Right lobe of liver (tissue), 6 donors: ENCODE measurements at places on chromosomes 5 and 9.

- no peak for DNase-seq
Observed at GRCh38 chr9:69452110-69452782, 127.2 kb downstream of the ENTREP1 start.

DNA sequence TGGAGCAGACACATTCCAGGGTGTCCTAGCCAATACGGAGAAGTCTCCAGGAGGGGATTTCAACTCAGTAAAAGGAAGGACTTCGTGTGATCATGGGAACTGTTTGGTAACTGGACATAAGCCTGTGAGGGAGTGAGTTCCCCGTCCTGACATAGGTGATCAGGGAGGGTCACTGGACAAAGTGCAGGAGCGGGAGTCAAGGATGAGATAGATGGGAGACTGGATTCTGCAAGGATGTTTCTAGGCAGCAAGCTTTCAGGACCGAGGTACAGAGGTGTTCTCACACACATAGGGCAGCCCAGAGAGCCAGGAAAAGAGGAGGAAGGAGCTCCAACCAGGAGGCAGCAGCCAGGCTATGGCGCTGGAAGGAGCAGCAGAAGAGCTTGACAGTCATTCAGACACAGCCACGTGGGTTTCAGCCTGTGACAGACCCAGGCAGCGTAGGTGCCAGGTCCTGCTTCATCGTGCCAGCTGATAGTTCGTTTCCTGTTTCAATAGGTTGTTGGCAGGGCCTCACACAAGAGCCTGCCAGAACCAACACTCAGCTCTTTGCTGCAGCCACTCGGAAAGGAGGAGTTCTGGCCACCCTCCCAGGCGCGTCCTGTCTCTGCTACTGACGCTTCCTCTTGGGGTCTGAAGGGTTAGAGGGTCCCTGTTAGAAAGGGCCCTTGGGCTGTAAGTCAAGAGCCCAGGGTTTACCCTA is 84.1 kb downstream of the AMBP start:
- DNase-seq, result peak; percentile 93

GRCh38 chr5:52837591-52838001 is 49.9 kb downstream of the ITGA1 start:
- DNase-seq, result no peak

GRCh38 chr5:160655717-160656116 is 196.3 kb downstream of the ATP10B start:
- no peak for DNase-seq

DNA sequence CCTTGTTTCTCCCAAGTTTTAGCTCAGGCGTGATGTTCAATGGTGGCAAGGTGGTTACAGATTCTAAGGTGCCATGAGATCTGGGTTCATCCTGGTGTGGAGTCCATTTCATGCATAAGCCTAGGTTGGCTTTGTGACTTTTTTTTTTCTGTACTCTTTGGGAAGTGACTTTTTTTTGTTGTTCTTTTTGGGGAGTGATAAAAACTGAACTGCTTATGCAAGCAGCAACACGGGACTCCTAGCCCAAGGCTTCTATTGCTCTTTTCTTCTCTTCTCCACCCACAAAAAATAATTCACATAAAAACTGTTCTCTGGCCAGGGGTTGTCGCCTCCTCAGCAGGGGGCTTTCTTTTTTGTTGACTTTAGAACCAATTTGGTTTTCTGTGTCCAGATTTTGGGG is 15.4 kb downstream of the STC2 start:
- no peak for DNase-seq

- DNase-seq, result no peak
Observed at GRCh38 chr5:53323943-53324642, 156.3 kb upstream of the FST start.

DNA sequence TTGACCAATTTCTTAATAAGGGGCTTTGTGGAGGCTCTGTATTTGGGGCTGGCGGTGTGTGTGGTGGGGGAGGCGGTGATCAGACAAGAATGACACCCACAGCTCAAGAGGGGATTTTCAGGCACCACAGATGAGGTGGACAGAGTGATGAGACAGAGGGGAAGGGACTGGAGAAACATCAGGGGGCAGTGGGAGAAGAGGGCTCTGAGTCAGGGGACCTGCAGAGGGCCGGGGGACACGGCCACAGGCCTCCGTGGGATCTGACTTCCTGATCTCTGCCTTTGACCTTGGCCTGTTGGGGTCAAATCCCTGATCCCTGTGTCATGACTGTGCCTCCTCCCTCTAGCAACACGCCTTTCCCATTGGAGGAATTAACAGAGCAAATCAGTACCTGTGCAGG is 197.7 kb downstream of the C9orf50 start:
- DNase-seq, result no peak

GRCh38 chr9:71431931-71432330 is 310.5 kb upstream of the TRPM3 start:
- no peak for DNase-seq

DNA sequence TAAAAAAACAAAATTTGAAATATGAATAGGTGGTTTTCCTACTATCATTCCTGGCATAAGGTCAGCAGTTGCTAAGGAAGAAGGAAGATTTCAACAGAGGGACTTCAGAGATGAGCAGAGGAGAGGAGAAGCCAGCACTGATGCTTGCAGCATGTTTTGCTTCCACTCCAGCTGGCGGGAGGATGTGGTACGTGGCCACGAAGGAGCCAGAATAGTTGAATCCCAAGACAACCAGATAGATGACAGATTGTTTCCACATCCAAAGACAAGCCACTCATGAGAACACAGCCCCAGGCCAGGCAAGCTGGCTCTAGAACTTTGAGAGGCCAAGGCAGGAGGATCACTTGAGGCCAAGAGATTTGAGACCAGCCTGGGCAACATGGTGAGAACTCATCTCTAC is 15.1 kb downstream of the TIMD4 start:
- DNase-seq, result no peak

DNA sequence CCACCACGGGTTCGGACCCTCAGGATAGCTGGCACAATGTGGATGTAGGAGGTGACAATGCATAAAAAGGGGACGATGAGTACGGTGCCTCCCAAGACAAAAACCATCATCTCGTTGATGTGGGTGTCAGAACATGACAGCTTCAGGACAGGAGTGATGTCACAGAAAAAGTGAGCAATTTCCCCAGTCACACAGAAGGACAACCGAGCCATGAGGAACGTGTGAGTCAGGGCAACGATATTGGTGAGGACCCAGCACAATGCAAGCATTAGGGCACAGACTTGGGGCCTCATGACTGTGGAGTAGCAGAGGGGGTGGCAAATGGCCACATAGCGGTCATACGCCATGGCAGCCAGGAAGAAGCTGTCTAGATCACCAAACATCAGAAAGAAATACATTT is 491 bp downstream of the OR1N1 start:
- no peak for DNase-seq

GRCh38 chr5:39262981-39263380 is 43.6 kb upstream of the FYB1 start:
- no peak for DNase-seq

DNA sequence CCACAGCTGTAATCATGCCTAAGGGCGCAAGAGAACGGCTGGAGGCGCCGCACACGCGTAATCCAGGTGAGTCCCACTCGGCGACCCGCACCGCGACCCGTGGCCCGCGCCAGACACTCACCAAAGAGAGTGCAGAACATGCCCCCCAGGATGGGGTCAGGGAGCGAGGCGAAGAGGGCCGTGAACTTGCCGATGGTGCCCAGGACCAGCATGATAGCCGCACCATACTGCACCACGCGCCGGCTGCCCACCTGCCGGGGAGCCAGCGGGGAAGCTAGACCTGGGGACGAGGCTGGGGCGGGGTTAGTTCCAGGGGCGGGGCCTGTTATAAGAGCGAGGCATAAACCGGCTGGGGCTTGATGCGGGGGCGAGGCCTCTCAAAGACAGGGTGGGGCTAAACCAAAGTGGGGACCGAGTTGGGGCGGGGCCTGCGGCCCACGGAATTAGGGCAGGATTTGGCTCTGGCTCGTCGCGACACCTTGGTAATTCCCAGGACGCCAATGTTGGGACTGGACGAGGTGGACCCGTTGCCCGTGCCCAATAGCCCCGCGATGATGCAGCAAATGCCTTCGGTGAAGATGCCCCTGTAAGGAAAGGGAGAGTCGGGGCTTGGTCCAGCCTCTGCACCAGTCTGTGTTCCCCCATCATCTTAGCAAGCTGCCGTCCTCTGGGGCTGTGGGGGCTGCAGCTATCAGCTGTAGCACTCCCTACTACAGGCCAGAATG is 4.8 kb downstream of the SLC23A1 start:
- peak; percentile 47 for DNase-seq

- DNase-seq, result no peak
Observed at GRCh38 chr5:135955525-135955924, 742 bp upstream of the LECT2 start.

DNA sequence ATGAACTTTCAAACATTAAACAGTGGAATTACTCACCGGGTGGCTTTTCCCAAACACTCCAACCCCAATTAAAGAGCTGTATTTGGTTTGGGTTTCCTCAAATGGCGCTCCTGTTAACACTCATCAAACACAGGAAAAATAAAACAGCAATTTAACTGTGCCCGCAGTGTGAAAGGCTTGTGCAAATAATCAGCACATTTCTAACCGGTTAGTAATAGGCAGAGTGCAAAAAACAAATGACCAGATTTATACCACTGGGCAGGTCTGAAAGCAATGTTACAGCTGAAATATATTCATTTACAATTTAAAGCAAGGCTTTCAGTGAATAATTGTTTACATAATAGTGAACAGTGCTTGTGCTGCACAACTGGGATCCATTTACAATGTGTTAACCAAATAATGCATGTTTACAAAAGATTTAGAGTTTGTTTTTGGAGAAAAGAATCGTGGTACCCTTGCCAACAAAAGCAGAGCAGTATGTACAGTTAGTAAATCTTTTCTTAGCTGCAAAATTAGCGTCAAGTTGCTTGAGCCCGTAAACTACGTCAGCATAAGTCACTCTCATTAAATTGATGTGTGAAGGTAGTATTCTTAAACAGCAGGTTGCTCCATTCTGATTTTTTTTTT is 662.9 kb upstream of the ZNF608 start:
- no peak for DNase-seq

GRCh38 chr9:135790850-135791249 is 88.9 kb downstream of the KCNT1 start:
- DNase-seq, result no peak

- no peak for DNase-seq
Observed at GRCh38 chr5:149221326-149221725, 50.3 kb upstream of the AFAP1L1 start.

DNA sequence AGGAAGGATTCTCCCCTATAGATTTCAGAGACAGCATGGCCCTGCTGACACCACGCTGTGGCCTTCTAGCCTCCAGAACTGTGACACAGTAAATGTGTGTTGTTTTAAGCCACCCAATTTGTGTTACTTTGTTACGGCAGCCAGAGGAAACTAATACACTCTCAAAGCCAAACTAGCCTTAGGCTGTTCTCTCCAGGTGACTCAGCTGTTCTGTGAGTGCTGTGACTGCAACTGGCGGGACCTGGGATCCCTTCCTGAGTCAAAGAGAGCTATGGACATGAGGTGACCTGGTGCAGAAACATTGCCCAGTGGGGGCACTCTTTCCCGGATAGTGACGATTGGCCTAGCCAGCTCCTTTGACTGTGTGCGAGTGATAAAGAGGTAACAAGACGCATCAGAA is 14.0 kb upstream of the MLANA start:
- no peak for DNase-seq

- DNase-seq, result no peak
Observed at GRCh38 chr9:118222375-118222774, 518.2 kb downstream of the TLR4 start.

- peak; percentile 79 for DNase-seq
Observed at GRCh38 chr5:61638476-61638875, 306.4 kb downstream of the ZSWIM6 start.

- DNase-seq, result no peak
Observed at GRCh38 chr9:18907927-18908625, 124.9 kb downstream of the SAXO1 start.

GRCh38 chr5:151084363-151084762 is 3.5 kb upstream of the TNIP1 start:
- DNase-seq, result no peak

GRCh38 chr5:65172486-65173129 is 309.1 kb downstream of the ADAMTS6 start:
- DNase-seq, result no peak

DNA sequence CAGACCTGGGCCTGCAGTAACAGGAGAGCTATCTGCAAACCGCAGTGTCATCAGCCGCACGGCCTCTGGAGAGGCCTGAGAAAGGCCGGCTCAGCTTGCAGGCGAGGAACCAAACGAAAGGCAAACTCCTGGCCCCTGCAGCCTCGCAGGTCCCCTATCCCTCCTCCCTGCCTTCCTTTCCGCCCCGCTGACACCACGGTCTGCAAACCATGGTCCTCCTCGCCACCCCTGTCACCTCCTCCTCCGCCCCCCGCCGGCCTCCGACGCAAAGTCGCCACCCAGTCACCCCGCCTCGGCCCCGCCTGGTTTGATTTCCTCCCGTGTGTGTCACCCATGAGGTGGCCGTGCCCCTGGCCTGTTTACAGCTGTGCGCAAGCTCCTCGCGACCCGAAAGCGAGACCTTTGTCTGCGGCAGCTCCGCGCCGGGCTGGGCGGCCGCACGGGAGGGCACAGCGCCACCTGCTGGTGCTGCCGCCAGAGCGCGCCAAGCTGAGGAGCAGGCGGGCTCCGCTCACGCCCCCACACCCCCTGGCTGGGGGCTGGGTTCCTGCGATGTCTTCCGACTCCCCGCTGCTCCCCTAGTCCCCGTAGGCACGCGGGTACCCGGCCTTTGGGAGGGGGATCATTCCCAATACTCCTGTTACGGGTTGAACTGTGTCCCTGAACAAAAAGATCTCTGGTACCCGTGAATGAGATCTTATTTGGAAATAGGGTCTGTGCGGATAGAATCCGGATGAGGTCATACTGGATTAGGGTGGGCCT is 19.4 kb downstream of the GBGT1 start:
- peak; percentile 72 for DNase-seq

- no peak for DNase-seq
Observed at GRCh38 chr9:114081441-114082016, 3.4 kb upstream of the AMBP start.

DNA sequence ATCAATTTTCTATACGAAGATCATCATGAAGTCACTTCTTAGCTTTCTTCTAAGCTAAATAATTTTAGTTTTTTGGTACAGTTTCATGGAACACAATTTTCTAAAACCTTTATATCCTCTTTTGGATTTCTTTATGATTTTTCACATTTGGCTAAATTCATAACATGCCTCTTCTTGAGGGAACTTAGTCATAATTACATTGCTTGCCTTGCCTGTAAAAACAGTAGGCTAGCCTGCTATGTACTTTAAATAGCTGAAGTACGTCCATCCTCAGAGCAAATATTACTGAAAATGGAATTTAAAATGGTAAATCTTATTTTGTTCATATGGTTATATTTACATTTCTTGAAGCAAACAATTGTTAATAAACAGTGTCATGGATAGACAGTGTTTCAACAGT is 225.0 kb downstream of the VPS13A start:
- DNase-seq, result no peak

GRCh38 chr9:15239816-15240215 is 67.2 kb downstream of the TTC39B start:
- no peak for DNase-seq

DNA sequence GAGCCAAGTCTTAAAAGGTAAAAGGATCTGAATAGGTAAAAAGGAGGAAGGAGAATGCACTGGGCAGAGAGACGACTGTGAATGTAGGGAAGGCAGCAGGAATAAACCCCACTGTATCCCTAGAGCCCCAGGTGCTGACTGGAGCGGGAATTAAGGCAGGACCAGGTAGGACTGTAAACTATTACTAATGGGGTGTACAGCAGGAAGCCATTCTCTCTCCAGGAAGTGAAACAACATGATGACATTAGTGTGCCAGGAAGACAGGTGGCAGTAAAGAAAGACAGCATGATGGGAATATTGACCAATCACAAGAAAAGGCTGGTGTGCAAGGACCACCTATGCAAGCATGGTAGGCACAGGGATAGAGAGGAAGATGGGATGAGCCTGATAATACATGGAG is 433.0 kb downstream of the DNAH5 start:
- no peak for DNase-seq
